ENCODE measurements at places on chromosomes 2 and 18.
A peak's percentile ranks its signal among the peaks of the same experiment; 100 is the strongest.

DNA sequence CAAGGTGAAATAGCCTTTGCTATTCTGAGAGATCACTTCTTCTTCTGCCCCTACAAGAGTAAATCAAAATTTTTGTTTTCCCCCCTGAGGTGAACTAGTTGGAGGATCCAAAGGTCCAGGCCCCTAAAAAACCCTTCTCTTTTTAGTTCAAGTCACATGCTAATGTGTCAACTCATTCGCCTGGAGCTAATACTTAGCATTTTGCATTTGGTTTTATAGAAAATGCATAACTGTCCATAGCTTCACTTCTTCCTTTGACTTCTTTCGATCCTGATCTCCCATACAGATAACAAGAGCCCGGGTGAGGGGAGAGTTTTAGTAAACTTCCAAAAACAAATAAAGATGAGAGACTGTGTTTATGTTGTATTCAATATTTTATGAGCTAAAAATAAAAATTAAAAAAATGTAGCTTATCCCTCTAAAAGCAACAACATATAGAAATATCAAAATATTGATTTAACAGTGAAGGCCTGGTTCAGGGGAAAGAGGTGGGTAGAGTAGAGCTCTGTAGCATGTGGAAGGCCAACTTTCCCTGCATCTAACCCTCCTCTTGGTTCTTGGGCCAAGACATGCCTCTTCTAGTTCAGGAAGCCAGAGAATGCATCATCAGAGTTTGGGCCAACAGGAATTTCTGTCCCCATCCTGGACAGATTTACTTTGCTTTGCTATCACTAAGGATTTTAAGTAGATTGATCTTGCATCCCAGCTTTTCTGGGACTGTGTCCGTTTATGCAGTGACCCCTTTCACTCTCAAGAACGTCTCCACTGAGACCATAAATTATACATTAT is 333.8 kb downstream of the ALK start:
- no peak for DNase-seq

GRCh38 chr2:86378469-86378868 is 41.0 kb upstream of the REEP1 start:
- no peak for DNase-seq

GRCh38 chr2:217816396-217816869 is 186.4 kb downstream of the TNS1 start:
- no peak for DNase-seq

GRCh38 chr2:24110660-24111303 is 12.4 kb downstream of the PFN4 start:
- DNase-seq: no peak

- peak; percentile 64 for DNase-seq
These were observed 1.5 kb downstream of the CREB1 start for GRCh38 chr2:207531032-207531952.

DNA sequence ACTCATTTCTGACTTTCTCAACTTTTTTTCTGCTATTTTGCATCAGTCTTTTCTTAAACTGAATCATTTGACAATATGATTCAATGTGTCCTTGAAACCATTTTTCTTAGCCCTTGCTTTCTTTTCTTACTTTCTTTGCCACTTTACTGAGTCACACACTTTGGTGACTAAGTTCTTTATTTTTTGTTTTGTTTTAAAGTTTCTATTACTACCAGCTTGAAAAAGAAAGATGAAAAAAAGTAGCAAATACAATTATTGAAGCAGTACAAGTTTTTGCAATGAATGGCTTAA is 116.5 kb downstream of the DOCK10 start:
- no peak for DNase-seq

DNA sequence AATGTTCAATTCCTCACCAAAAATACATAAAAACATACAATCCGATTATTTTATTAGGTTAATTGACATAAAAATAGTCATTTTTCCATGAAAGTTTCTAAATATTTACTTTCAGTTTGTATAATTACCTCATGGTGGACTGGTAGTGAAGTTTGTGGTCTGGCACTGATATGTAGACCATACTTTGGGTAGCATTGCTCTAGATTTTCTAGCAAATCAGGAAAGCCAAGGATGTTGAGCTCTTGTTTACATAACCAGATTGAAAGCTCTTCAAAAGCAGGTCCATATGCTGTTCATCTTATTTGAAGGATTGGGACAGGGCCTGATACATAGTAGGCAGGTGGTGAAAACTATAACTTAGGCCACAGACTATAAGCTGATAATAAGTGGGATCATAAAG is 61.8 kb downstream of the COMMD1 start:
- no peak for DNase-seq

DNA sequence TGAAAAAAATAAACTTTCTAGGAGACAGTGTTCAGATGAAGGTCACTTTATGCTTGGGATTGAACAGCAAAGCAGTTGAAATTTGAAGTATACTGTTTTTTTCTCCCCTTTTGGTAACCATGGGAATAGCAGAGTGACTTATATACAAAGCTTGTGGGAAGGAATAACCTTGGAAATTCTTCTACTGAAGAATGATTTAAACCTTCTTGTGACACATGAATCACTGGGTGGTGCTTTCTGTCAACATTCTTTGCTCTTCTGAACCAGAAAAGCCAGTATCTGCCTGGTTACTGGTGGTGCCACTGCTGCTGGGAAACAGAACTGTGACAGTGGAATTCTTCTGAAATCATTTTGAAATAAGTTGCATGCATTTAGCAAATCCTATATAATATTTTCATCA is 39.4 kb upstream of the RND3 start:
- DNase-seq: no peak

DNA sequence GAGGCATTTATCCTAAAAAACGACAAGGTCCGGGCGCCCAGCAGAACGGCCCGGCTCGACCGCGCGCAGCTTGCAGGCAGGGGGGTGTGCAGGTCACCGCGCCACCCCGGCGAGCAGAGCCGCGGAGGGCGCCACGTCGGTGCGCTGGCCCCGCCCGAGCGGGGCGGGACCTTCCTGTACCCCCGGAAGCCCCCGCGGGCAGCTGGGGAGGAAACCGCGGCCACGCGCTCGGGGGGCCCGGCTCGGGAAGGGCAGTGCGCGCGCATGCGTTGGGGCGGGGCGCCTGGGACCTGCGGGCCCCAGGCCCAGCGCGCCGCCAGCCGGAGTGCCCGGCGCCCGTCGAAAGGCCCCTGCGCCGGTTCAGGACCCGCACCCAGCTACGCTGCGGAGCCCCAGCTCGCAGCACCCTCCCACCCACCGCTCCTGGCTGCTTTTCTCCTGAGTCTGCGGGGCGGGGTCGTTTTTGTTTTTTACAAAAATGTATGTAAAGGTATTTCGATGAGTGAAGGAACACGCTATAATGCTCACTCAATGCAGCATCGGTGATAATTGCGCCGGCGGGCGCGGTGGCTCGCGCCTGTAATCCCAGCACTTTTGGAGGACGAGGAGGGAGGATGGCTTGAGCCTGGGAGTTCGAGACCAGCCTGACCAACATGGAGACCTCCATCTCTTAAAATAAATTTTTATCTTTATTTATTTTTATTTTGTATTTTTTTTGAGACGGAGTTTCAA is 47.7 kb upstream of the POMC start:
- DNase-seq: peak; percentile 92

DNA sequence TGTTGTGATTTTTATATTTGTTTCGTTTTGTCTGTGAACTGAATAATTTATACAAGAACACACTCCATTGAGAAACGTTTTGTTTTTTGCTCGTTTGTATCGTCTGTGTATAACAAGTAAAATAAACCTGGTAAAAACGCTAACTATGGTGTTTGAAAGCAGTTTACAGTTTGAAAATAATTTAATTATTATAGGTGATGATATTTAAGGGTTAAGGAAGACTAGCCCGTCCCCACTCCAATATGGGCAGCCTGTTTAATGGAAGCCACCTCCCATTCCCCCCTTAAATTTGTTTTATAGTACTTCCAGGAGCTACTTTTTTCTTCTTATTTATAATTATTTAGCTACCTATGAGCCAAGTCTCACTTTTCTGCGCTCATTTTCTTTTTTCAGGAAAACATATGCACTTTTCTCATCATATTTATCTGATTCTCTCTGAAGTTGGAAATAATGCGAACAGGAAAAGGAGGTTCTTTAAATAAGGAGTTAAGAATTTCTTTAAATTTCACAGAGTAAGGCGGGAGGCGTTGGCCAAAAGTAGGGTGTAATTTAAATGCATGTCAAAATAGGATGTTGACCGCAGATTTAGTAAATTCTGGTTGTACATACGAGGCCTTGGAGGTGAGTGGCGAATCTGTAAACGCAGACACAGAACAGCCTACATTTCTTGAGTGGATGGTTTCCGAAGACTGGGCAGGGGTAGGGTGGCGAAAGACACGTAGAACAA is 9.8 kb downstream of the TBR1 start:
- no peak for DNase-seq

DNA sequence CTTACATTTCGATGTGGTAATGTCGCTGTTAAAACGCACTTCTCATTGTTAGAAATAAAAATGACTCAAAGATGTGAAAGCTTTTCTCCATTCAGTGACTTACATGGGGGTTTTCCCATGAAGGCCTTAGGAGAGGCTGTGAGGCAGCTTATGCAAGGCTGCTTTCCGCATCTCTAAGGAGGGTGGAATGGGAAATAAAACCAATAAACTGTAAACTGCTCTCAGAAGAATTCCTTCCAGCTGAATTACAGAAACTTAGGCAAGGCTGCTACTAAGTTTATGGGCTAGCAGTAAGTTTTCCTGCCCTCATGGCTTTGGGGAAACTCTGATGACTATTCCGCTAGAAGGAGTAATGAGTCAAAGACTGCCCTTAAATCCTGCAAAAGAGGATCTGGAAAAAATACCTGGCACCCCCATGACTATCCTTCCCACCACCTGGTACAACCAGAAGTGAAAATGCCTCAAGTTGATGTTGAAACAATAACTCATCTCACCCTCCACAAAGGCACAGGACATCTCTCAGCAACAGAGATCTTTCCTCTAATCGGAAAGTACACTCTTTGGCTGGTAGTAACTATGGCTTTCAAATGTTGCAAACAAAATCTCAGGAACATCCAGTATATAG is 97.7 kb upstream of the SMAD7 start:
- no peak for DNase-seq

DNA sequence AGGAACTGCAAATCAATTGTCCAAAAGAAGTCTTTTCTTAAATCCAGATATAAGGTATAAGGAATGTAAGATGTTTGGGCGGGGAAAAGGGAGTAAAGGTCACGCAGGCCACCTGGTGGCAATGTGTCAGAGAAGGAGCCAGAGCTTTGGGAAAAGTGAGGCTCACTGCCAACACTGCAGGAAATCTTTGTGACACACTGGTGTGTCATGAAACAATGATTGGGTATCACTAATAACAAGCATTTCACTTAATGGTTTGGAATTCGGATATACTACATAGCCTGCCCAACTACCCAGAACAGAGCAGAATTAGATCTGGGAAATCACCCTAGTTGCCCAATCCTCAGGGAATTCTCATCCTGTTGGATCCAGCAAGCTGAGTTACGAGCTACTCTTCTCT is 61.0 kb downstream of the RBMS1 start:
- no peak for DNase-seq

GRCh38 chr2:102098756-102099155 is 43.8 kb upstream of the IL1R1 start:
- DNase-seq: no peak
